ENCODE measurements at places on chromosomes 11 and 22. TPM values are rescaled to one million over a fixed set of nuclear protein-coding genes. Genes with fewer than 3 reads are reported as not detected.

The DGAT2 gene
- 0.43 TPM for total RNA-seq

The ISX gene
- not detected for total RNA-seq

The TECTA gene
- total RNA-seq = 0.32 TPM

The OR8D4 gene
- not detected for total RNA-seq

Measured in fibroblast of villous mesenchyme (primary cell).